ENCODE measurements at places on chromosomes 16 and 17.
A peak's percentile ranks its signal among the peaks of the same experiment; 100 is the strongest.

- no peak for DNase-seq
Observed at GRCh38 chr17:43135454-43135819, 10.3 kb upstream of the BRCA1 start.

GRCh38 chr17:10316801-10317542 lies 55.8 kb downstream of the MYH13 start:
- no peak for DNase-seq

GRCh38 chr16:70590722-70591415 lies 55.5 kb upstream of the IL34 start:
- DNase-seq: no peak

GRCh38 chr16:53707671-53708070 lies 3.7 kb downstream of the FTO start:
- DNase-seq: no peak

GRCh38 chr17:61815863-61816503 lies 47.3 kb downstream of the BRIP1 start:
- DNase-seq: no peak

DNA sequence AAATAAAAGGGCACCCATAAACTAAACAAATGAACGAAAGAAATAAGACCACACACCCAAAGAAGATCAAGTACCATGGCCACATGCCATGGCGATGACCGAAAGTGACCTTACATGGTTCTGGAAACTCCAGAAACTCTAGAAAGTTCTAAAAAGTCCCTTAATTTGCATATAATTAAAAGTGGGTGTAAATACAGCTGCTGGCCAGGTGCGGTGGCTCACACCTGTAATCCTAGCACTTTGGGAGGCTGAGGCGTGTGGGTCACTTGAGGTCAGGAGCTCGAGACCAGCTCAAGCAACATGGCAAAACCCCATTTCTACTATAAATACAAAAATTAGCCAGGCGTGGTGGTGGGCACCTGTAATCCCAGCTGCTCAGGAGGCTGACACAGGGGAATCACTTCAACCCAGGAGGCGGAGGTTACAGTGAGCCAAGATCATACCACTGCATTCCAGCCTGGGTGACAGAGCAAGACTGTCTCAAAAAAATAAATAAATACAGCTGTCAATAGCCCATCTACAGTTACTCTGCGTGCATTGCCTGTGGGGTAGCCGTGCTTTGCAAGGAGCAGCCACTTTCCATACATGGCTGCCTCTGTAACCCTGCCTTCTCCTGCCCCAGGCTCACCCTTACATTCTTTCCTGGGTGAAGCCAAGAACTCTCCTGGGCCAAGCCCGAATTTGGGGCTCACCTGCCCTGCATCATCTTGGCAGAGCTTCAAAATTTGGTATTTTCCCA lies 7.2 kb upstream of the ZNF778 start:
- no peak for DNase-seq

DNA sequence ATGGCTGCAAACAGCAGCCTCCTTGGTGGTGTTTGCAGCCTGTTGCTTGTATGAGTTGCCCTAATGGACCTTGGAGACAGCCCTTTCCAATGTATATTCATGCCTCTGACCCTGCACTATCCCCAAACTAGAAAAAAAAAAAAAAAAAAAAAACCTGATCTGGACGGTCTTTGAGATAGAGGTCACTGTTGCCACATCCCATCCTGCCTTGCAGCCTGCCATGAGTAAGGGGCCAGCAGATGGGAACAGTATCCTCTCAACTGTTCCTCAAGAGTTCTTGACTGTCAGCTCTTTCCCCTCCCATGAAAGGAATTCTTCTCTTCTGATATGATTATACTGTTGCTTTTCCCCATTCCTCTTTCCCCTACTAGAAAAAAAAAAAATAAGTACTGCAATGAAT lies 152.4 kb downstream of the SSH2 start:
- no peak for DNase-seq

DNA sequence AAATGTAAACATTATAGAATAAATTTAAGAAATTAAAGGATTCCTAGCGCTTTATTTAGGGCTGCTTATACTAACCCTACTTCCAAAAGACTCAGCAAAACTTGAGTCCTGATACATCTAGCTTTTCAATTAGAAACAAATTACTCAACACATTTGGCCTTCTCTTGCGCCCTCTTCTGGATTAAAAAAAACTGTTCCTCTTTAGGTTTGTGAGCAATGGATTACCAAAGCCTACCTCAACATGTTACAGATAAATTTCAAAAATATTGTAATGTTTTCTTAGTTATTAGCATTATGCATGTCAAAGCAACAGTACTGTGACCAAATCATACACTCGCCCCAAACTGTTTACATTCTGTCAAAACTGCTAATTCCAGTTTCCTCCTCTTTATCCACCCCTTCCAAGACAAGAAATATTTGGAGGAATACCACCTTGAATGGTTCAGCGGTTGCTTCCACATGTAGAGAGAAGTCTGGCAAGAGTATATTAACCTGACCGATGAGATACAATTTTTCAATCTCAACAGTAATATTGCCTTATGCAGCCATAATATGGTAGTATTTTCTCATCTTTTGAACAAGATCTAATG lies 2.7 kb downstream of the NUFIP2 start:
- DNase-seq: peak; percentile 22

DNA sequence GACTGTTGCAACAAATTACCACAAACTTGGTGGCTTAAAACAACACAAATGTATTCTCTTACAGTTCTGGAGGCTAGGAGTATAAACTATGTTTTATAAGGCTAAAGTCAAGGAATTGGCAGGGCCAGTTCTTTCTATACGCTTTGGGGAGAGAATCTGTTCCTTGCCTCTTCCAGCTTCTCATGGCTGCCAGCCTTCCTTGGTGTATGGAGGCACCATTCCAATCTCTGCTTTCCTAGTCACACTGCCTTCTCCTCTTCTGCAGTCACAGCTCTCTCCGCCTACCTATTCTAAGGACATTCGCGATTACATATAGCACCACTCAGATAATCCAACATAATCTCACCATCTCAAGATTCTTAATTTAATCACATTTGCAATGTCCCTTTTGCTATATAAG lies 140.4 kb upstream of the GNAO1 start:
- DNase-seq: no peak

- no peak for DNase-seq
Observed at GRCh38 chr17:75067856-75068255, 19.9 kb upstream of the SLC16A5 start.

- DNase-seq: no peak
Observed at GRCh38 chr17:64441772-64442540, 7.0 kb upstream of the MILR1 start.

DNA sequence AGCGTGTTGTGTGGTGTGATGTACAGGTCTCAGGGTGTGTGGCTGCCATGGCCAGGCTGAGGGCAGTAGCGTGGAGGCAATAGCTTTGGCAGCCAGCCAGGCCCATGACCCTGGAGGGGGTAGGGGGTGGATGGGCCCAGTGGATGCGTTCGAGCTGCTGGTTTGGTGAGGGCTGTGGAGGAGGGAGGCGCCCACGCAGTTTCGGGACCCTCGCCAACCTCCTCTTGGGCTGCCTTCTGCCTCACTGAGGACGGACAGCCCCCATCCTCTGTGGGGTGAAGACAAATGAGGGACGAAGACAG lies 238.6 kb upstream of the GSE1 start:
- no peak for DNase-seq
